ENCODE measurements at places on chromosomes 16 and 17.

DNA sequence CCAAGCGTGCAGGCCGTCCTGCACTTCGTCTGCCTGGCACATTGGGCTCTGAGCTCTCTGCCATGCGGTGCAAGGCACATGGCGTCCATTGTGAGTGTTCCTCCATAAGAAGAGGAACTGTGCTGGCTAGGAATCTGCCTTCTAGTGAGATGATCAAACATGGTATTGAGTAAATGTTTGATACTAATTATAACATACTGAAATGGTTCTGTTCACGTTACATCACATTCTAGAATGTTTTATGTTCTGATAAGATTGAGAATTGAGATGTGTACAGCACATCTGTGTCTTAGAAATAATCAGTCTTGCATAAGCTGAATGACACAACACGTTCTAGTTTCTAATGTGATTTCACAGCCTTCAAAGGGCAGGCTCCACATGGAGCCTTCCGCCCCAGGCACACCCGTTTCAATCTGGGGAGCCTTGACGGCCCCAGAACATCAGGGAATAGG lies 42.9 kb downstream of the USP10 start:
- no peak for DNase-seq

DNA sequence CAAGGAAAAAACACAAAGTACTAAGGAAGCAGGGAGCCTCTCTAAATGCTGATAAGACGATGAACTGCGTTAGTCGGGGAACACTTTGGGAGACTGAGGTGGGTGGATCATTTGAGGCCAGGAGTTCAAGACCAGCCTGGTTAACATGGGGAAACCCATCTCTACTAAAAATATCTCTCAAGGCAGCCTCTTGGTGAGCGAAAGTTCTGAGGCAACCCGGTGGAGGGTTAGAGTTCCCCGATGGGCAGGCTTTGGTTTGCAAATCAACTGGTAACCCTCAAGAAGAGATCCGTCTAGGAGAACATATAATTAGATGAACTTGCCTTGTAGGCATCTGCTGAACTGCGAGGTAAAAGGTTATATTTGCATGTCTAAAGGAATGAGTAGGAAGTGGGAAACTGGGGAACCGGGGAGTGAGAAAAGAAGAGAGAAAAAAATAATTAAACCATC lies 44.6 kb downstream of the WSB1 start:
- no peak for DNase-seq

GRCh38 chr17:78839762-78840529 lies 668 bp downstream of the USP36 start:
- DNase-seq, result no peak

DNA sequence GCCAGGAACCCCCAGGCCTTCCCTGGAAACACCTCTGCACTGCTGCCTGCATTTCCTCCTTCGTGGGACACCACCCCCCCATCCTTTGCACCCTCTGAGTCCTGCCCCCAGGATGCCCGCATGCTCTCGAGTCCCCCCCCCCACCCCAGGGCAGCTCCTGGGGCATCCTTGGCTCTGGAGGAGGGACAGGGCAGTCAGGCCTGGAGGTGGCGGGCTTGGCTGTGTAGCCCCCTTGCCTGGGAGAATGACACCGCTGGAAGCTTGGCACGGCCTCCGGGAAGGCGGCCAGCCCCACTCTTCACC lies 98.9 kb upstream of the GSE1 start:
- DNase-seq, result no peak

GRCh38 chr17:35540589-35541404 lies 3.3 kb upstream of the SLFN12L start:
- no peak for DNase-seq

DNA sequence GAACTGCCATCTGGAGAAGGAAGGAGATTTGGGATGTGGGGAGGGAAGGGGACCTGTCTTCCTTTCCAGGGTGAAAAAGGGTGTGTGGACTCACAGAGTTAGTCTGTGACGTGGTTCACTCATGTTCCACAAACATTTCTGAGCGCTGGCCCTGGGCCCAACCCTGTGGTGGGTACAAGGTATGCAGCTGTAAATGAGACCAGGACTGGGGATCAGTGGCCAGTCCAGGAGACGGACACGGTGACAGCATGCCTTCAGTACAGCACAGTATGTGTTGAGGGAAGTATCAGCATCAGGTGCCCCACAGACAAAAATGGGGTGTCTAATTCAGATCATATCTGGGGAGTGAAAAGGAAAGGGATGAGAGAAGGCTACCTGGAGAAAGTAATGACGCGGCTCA lies 5.5 kb upstream of the EPX start:
- no peak for DNase-seq

GRCh38 chr16:81634380-81635062 lies 144.6 kb upstream of the PLCG2 start:
- DNase-seq, result no peak

- no peak for DNase-seq
These were observed 9.4 kb upstream of the MAP2K3 start for GRCh38 chr17:21275047-21275578.

- DNase-seq, result no peak
These were observed 4.2 kb downstream of the SLC6A2 start for GRCh38 chr16:55660026-55660425.

DNA sequence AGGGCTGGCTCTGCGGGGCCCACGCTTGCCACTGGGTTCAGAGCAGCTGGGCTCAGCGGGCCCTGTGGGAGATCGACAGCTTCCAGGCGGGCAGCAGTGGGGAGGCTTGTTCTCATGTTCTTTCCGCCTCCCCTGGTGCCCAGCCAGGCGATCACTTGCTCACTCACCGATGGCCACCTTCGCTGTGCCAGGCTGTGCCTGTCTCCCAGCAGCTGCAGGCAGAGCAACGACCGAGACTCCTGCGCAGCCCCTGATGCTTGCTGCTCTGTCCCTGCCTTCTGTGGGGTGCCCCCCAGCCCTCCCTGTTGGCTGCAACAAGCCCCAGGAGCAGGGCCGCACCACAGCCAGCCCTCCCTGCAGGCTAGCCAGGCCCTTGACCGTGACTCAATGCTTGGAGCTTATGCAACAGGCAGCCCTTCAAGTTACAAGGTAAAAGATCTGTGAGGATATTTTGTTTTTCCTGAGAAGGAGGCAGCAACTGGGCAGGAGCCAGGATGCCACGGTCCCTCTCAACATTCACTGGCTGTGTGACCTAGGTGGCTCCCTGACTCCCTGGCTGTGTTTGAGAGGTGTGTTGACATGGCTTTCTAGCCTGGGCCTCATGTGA lies 9.6 kb upstream of the SPNS2 start:
- no peak for DNase-seq

DNA sequence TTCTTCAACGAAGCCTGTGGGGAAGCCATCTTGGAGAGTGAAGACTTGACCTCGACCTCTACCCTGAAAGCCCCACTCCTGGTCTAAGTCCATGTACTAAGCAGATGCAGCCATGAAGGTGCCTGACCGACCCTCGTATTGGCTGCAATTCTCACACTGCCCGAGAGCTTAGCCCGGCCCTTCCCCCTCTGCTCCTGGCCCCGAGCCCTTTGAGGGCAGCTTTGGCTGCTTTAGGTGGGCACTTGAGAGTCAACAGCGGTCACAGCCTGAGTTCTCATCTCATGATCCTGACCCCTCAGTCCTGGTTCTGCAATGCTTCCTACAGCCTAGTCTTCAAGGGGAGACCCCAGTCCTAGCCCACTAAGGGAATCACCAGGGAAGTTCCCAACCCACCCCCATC lies 35.9 kb downstream of the SRL start:
- DNase-seq, result no peak

DNA sequence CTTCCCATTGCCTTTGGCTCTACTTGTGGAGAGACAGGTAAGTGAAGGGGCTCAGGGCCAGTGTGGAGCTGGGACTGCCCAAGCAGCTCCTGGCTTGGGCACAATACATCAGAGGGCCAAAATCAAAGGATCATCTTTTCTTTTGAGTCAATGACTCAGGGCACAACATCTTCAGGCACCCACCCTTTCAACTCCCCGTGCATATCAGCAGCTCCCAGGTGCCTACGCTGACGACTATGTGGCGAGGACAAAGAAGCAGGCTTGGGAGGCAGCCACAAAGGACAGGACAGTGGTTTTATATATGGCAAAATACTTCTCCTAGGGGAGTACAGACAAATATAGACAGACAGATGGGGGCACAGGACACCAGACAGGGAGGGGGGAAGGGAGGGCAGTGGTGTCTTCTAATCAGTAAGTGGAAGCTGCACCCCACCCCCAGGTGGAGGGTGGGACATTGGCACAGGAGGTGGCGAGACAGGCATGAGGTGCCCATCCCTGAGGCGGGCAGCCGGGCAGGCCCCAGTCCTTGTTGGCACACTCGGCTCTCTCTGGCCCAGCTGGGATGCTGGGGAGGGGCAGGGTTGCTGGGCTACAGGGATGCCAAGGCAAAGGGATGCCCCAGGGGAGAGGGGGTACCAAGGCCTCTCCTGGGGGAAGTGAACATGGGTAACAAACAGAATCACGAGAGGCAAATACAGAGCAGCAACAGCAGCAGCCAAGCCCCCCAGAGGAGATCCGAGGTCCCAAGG lies 7.7 kb upstream of the ARL5C start:
- DNase-seq, result no peak

DNA sequence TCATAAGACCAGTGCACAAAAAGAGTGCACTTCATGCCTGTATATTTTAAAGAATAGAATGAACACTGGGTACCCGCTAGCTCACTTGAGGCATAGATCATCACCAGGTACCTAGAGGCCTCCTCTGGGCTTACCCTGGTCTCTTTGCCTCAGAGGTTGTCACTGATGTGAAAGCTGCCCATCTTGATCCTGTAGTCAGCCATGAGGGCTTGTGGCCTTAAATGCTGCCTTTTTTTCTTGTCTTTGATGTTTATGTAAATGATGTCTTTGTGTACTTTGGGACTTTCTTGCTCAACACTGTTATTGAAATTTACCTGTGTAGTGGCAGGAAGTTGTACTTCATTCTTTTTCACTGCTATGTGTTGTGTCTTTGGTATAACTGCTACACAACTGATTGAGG lies 26.8 kb upstream of the SLC5A10 start:
- DNase-seq, result no peak

DNA sequence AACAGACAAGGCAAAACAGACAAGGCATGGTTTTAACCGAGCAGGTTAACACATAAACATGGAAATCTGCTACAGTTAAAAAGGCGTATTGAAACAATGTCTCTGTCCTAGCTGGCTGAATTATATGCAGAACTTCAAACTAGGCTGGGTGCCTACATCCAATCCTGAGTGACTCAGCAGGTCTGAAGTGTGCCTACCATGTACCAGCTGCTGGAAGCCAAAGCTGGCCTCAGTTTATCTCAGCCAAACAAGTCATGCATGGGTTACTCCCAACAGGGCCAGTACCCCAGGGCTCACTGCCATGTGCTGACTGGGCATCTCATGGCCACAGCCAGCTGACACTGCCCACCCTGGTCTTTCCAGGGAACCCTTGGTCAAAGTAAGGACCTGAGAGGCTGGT lies 4.0 kb downstream of the C1QBP start:
- no peak for DNase-seq

DNA sequence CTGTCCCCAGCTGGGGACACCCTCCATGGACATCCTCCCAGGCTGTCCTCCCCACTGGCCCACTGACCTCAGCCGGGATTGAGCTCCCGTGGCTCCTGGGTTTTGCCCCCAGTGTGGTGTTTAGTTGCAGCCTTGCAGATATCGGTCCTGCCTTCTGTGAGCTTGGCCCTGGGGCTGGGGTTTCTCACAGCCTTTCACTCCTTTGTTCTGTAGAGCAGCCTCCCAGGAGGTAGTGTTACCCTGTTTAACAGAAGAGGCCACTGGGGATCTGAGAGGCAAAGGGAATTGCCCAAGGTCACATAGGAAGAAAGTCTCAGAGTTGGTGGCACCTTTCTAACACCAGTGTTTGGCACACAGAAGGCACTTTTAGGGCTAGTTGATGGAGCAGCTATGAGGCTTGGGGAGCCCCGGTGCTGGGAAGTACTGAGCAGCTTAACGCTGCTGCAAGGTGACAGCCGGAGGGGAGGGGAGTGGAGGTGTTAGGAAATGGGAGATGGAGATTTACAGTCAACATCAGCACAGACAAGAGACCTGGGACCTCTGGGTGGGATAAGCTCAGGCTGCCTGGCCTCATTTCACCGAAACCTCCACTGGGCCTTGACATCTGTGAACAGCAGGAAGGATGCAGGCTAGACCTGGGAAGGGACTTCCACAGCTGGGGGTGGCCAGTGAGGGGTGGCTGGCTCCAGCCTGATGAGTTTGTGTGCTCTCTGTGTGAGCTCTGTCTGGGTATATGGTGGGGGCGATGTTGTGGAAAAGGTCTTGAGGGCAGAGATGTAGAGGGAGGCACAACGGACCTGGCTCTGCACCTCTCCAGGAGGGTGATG lies 26.1 kb downstream of the CACNA1G start:
- DNase-seq, result no peak

DNA sequence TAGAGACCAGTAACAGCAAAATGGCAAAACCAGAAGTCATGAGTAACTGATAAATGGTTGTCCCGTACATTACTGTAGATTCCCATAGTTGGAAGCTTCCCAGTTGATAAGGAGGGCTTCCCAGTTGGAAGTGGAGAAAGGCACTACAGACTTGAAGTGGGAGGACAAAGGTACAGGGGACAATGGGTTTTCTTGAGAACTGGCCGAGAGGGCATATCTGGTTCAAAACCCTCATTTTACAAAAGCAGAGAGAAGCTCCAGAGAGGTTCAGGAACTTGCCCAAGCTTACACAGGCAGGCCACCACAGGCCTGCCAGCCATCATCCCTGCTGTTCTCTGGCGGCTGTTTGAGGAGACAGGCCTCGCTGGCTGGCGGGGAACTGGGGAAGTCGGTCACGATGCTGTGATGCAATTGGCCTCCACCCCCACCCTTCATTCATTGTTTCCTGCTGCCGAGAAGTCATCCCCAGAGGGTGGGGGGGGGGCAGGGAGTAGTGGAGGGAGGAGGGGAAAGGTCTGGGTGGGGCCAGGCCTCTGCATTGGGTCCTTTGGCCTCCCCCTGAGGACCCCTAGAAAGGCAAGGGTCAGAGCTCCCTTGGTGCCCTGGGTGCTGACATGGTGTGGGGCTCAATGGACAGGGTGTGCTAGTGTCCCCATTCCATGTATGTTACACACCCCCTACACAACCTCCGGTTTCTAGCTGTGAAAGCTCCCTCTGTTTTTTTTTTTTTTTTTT lies 3.0 kb downstream of the UBALD2 start:
- no peak for DNase-seq

DNA sequence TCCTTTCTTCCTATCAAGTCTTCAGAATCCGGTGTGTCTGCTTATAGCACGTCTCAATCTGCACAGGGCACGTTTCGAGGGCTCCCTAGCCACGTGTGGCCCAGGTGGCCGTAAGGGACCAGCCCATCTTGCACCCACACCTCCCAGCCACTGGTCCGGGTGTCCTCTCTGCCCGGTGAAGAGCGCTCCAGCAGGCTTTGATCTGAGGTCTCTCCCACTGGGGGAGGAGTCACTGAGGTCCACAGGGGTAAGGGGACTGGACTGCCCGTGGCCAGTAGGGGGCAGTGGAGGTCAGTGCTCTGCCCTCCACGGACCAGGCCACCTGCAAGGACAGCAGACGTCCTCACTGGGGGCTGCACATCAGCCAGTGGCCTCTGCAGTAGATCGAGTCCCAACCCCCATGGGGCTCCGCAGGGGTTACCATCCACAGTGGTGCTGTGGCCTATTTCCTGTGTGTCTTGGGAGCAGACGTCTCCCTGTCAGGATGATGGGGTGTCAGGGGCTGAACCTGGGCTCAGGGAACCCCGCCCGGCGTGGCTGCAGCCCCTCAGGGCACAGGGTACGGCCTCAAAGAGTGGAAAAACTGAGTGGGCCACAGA lies 204.1 kb upstream of the CIBAR2 start:
- DNase-seq, result no peak

- no peak for DNase-seq
These were observed 9.1 kb downstream of the CA4 start for GRCh38 chr17:60158751-60159478.
